Mesenteric fat pad (tissue), 1 donor: ENCODE measurements at places on chromosomes 2 and 18. TPM values are rescaled to one million over a fixed set of nuclear protein-coding genes. Genes with fewer than 3 reads are reported as not detected.

DNA sequence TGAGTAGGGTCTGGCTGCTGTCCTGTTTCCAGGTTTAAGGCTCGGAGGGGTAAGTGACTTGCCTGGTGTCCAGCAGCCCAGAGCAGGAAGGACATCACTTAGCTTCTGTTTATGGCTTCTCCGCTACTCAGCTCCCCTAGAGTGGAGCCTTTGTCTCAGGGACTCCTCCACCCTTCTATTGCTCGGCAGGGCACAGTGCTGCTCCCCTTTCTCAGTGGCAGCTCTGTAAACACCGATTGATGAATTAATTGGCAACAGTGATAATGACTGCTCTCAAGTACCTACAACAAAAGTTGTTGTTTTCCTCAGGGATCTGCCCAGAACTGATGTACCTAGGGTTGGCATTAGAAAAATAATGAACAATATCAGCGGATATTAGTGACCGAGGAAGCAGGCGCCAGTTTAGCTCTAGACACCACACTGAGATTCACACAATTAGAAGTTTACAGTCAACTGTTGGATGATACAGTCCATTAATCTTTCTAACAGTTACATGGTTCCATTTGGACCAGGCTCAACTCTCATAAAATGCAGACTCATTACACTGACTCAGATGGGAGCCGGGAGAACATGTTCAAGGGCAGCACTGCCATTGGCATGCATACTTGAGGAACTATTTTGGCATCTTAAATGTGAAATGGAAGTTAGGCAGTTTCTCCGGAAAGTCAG is 265.7 kb downstream of the MTX2 start:
- DNase-seq, result no peak

- no peak for DNase-seq
Measured at GRCh38 chr18:74590671-74591070, 7.0 kb upstream of the ZNF407 start.

DNA sequence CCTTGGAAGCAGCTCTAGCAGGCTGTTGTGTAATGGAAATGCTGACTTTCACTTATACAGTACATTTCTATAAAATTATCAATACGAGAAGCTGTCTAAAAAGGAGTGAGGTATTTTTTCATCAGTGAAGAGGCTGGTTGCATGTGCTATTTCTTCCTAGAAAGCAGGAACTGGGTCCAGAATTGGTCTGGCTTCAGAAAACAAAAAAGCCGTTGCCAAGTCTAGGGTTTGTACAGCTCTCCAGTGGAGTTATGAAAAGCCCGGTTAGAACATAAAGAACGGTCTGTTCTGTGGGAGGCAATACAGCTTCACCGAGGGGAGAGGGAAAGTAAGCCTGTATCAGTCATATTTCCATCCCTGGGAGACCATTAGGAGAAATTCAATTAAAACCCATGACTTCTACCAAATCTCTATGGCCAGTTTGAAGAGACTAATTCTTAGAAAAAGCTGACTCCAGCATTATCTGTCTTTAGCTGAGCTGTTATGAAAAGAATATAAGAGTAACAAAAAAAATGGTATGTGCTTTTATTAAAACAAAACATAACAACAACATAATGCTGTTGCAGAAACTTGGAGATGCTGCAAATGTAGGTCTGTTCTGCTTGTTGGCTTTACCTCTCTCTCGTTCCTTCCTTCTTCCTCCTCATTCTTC is 217.0 kb downstream of the CMPK2 start:
- DNase-seq, result no peak

GRCh38 chr2:7437716-7438632 is 520.8 kb downstream of the RNF144A start:
- DNase-seq, result no peak

DNA sequence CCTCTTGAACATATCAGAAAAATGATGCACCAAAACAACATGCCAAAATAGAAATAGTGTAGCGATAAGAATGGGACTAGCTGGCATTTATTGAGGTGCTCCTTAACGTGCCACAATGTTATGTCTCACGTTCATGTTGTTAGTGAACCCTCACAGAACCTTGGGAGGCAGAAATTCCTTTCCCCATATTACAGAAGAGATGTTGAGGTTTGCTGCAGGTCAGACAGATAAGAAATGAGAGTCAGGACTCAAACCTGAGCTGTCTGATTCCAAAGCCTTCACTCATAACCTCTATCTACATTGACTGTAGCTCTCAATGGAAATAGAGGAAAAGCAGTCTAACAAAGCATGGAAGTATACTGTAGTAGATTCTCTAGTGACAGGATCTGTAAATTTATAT is 163.3 kb upstream of the STK17B start:
- DNase-seq, result no peak

DNA sequence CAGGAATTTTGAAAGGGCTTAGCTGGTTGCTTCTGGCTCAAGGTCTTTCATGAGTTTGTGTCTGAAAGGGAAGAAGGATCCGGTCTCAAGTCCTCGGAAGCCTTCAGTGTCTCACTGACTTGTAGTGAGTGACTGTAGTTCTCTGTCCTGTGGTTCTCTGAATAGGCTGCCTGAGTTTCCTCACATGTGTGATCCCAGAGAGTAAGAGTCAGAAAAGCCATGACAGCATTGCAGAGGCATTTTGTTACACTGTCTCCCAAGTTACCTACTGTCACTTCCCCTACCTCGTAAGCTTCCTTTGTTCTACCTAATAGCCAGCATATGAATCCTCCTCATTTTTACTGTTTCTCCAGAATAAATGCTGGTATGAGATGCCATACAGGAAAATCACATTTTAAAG is 709.1 kb upstream of the CHAC2 start:
- DNase-seq, result no peak

DNA sequence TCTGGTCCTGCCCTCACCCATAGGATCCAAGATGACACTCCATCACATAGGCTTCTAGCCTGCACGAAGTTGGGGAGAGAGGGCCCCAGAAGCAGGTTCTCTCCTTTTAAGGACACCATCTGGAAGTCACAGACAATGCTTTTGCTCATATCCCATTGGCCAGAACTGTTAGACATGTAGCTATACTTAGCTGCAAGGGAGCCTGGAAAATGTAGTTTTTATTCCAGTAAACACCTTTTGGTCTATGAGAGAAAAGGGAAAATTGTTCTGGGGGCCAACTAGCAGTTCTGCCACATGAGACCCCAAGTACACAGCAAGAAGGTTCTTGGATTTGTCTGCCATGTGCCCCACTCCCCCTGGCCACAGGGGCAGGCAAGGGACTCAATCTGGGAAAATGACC is 206.1 kb downstream of the ZFP36L2 start:
- DNase-seq, result no peak

GRCh38 chr2:30692829-30693275 is 114.4 kb downstream of the CAPN13 start:
- DNase-seq, result peak; percentile 81

DNA sequence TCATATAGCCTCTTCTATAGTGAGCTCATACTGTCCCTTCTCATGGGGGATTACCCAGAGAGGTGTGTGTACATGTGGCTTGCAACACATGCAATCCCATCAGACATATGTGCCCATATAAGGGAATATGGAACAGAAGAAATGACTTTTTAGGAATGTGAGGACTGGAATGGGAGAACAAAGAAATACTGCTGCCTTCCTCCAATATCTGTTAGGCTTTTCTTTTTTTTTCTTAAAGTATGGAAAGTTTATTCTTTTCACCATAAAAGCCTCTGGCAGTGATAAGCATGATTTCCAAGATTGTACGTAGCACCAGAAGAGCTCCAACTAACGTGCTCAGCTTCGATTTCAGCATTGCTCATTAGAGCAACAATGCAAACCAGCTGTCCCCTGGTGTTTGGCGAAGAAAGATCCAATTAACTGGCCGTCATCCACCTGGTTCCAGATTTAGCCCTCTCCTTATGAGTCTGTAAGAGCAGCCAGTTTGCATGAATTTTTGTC is 113.6 kb downstream of the ADCYAP1 start:
- no peak for DNase-seq

DNA sequence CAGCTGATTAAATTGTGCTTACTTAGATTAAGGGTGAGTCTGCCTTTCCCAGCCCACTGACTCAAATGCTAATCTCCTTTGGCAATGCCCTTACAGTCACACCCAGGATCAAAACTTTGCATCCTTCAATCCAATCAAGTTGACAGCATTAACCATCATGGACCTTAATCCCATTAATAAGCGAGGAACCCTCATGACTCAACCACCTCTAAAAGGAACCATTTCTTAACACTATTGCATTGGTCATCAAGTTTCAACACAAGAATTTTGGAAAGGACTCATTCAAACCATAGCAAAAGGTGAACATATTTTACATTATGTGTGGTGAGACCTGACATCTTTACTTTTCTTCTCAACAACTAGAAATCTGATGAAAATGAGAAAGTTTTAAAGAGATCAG is 187.0 kb downstream of the OSR1 start:
- DNase-seq, result no peak

GRCh38 chr2:149972066-149972465 is 384.5 kb upstream of the MMADHC start:
- DNase-seq, result no peak

DNA sequence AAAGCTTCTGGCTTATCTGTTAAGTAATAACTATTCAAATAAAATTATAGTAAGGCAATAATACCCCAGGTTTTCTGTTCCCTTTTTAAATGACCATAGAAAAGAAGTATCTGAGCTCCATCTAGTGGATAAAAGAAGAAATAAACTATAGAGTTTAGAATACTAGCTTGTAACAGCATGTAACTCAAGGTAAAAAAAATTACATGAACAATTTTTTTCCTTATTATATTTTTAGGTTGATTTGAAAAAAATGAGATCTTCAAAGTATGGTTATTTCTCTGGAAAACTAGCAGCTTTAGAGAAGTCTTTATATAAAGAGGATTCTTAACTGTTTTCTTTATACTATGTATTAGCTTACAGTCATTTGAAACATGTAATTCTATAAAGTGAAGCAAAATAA is 58.1 kb downstream of the NCKAP1 start:
- DNase-seq, result no peak

DNA sequence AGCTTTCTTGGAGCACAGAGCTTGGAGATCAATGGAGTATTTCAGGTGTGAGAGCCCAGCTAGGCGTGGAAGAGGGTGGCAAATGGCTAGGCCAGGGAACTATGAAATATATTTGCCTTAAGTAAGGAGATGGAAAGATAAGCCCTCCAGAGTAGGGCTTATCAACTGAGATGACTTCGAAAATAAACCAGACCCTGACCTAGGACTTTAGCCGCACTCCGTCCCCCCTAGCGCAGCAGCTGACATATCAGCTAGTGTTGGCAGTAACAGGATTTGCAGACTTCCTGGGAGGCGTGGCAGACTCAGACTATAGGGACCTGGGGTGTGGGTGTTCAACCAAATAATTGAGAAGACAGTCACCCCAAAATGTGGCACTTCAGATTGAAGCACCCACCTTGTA is 127.7 kb upstream of the EPAS1 start:
- DNase-seq, result peak; percentile 26

The DOK6 gene
- total RNA-seq, result 1.6 TPM

The COLEC11 gene
- total RNA-seq, result 5.5 TPM

The THUMPD2 gene
- 7.9 TPM for total RNA-seq

The VSNL1 gene
- total RNA-seq, result not detected

The CNGA3 gene
- 1.1 TPM for total RNA-seq

The PHOSPHO2 gene
- 9.9 TPM for total RNA-seq

The BBS5 gene
- 10.3 TPM for total RNA-seq

The MC5R gene
- not detected for total RNA-seq

The SEH1L gene
- total RNA-seq, result 57.0 TPM

The KCNF1 gene
- 0.13 TPM for total RNA-seq

The LIMS3 gene
- total RNA-seq, result 9.7 TPM

The SIX3 gene
- not detected for total RNA-seq

The C1QL2 gene
- not detected for total RNA-seq
